Left hindlimb (tissue), 1 donor: ENCODE measurements at places on chromosomes 5 and 9.

DNA sequence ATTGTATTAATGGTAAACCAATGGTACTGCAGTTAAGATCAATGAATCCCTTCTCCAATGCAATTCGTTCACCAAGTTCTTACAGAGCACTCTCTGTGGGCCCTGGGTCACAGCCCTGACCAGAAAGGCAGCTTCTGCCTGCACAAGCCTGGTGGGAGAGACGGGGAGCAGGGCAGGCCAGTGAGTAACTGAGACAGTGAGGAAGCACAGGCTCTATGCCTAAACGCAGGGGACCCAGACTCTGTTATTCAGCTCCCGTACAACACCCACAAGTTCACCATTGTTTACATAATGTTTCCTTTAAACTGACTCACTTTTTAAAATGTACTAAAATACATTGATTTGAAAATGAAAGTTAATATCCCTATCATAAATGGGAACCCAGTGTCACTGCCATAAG, 40.5 kb upstream of the CTSL start:
- DNase-seq, result no peak

- no peak for DNase-seq
These were observed 36.4 kb upstream of the NKX2-5 start for GRCh38 chr5:173271419-173271818.

DNA sequence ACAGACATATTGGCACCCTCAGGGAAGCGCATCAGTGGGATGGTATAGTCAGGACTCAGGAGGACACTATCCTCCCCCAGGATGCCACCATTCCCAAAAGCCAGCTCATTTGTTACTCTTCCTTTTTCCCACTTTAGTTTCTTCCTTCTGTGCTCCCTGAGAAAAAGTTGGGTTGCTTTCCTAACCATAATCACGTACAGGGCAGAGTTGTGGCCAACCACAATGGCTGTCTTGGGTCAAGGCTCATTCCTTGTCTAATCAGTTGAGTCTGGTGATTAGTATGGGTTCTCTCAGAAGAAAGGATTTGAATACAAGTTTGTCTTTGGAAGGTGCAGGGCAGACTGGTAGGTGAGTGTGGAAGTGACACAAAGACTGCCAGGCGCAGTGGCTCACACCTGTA, 26.6 kb upstream of the ATP6V1G1 start:
- no peak for DNase-seq

DNA sequence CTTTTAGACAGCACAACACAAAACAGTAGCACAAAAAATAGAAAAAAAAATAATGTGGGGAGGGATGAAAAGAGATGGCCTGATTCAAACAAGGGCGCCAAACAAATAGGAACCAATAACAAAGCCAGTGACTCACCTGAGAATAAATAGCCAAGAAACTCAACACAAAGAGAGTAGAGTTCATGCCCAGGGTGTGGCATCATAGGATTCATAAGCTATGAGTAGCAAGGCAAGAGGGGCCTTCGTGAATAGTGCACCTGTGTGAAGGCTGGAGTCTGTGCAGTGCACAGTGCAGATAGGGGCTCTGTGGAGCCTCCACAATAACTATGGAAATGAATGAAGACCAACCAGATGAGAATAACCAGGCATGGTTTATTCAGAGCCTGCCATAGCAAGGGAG, 541.7 kb downstream of the SPOCK1 start:
- no peak for DNase-seq

DNA sequence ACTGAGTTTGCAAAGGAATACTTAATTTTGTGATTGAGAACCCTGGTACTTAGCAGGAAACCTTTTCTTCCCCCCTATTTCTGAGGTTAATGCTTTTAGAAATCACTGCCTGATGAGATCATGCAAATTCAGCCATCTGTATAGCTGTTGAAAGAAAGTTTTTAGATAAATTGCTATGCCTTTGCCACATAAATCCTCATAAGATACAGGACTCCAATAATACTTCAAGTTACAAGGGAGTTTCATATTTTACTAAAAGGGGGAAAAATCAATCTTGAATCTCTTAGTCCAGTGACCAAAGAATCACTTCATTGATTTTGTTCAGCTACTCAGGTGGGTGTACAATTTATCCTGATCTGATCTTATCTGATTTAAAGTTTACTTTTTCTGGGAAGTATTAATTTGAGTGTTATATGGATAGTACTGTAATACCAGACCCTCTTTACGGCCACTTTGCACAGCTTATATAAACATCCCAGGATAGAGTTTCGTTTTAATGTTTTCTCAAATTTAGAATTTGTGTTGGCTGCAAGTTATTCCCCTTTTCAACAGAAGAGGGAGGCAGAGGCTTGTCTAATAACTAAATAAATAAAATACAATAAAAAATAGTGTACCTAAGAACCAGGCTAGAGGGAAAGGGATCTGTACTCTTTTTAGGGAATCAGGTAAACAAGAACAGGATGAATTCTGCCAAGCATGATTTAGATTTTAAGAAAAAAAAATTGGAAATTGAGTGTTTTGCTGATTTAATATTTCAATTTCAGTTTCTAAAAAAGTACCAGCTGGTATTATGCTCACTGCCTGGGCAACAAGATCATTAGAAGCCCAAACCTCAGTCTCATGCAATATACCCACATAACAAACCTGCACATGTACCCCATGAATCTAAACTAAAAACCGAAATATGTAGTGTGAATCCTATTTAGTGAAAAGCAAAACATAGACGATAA, 69.1 kb downstream of the PSAT1 start:
- no peak for DNase-seq

DNA sequence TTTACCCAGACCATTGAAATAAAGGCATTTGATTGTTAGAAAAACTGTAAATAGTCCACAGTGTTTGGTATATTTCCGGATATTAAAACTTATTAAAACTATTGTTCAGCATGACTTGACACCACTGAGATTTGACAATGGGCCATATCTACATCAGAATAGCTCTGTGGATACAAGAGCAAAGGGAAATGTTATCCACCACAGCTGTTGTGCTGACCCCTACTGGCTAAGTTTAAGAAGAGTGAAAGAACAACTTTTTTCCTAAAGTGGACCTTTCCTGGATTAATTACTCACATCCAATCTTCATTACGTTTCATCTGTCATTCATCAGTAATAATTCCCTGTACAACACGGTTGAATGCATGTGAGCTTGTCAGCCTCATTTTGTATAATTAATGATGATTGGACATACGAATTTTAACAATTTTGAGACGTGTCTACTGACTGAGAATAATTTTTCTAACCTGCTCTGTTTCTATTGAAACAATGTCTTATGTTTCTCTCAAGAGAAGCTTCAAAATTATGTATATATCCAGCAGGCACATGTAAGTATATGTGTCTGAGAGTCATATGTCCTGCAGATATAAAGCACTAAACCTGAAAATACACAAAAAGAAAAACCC, 1952.6 kb downstream of the MAT2B start:
- DNase-seq, result no peak

GRCh38 chr5:98041661-98042060, 731.8 kb upstream of the RGMB start:
- no peak for DNase-seq

DNA sequence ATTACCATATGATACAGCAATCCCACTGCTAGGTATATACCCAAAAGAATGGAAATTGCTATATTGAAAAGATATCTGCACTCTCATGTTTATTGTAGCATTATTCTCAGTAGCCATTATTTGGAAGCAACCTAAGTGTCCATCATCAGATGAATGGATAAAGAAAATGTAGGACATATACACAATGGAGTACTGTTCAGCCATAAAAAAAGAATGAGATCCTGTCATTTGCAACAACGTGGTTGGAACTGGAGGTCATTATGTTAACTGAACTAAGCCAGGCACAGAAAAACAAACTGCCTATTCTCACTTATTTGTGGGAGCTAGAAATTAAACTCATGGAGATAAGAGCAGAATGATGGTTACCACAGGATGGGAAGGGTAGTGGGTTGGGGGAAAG, 63.1 kb upstream of the TTC23L start:
- DNase-seq, result no peak
